ENCODE measurements at places on chromosomes 6 and 20.

GRCh38 chr6:14046476-14047068, 71.0 kb upstream of the CD83 start:
- peak; percentile 41 for DNase-seq

GRCh38 chr6:85081102-85081501, 316.7 kb upstream of the TBX18 start:
- no peak for DNase-seq

DNA sequence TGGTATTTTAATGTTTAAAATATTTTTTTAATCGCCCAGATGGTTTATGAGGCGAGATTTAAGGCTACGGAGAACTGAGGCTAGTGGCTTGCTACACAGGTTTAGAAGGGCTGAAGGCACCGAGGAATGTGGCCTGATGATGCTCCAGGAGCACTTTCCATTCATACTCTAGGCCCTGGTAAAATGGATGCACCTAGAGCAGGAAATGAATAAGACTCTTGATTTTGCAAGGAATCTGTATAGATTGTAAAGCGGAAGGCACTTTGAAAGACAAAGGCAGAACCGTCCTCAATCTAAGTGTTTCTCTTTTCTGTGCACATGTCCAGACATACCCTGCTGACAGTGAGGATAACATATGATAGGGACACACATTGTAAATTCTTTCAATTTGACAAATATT, 30.1 kb downstream of the POU3F2 start:
- no peak for DNase-seq

DNA sequence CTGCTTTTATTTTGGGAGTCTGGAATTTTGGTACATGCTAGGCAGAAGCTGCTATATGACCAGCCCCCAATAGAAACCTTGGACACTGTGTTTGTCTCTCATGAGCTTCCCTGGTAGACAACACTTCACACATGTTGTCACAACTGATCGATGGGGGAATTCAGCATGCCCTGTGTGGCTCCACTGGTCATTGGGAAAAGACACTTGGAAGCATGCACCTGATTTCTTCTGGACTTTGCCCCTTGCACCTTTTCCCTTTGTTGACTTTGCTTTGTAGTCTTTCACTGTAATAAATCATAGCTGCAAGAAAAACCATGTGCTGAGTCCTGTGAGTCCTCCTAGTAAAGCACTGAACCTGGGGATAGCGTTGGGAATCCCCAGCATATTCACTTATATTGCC, 7.9 kb upstream of the WFDC10A start:
- no peak for DNase-seq

DNA sequence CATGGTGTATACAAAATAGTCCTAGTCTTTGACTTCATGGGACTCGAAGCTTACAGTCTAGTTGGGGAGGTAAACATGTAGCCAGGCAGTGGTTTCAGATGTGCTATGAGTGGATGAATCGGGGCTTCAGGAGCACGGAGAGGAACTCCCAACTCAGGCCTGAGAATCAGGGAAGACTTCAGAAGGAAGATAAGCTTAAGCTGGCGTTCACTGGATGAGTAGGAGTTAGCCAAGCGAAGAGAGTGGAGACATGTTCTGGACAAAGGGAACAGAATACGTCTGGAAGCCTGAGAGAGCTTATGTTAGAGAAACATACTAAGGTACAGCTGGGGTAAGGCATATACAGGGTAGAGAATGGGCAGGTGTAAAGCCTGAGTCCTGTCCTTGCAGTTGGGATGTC, 8.8 kb downstream of the CARMIL1 start:
- DNase-seq = no peak

- peak; percentile 92 for DNase-seq
Measured at GRCh38 chr6:33276864-33277662, at the start of gene B3GALT4. Gene B3GALT4 (plus strand): TSS chr6:33277123. CDS start chr6:33277420, 297 bp downstream.

- DNase-seq = no peak
Measured at GRCh38 chr20:23639490-23639958, 1.8 kb upstream of the CST3 start.

GRCh38 chr6:1215023-1215422, 96.9 kb upstream of the FOXQ1 start:
- no peak for DNase-seq

DNA sequence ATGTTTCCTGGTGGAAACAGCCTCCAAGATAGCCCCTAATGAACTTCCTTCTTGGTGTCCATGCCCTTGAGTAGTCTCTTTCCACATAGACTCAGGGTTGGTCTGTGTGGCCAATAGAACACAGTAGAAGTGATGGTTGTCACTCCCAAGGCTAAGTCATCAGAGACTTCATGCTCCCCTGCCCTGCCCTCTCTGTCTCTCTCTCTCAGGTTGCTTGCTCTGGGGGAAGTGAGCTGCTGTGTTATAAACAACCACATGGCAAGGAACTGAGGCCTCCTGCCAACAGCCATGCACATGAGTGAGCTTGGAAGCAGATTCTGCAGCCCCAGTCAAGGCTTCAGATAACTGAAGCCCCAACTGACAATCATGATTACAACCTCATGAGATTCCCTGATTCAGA, 85.3 kb upstream of the SLC22A16 start:
- no peak for DNase-seq

DNA sequence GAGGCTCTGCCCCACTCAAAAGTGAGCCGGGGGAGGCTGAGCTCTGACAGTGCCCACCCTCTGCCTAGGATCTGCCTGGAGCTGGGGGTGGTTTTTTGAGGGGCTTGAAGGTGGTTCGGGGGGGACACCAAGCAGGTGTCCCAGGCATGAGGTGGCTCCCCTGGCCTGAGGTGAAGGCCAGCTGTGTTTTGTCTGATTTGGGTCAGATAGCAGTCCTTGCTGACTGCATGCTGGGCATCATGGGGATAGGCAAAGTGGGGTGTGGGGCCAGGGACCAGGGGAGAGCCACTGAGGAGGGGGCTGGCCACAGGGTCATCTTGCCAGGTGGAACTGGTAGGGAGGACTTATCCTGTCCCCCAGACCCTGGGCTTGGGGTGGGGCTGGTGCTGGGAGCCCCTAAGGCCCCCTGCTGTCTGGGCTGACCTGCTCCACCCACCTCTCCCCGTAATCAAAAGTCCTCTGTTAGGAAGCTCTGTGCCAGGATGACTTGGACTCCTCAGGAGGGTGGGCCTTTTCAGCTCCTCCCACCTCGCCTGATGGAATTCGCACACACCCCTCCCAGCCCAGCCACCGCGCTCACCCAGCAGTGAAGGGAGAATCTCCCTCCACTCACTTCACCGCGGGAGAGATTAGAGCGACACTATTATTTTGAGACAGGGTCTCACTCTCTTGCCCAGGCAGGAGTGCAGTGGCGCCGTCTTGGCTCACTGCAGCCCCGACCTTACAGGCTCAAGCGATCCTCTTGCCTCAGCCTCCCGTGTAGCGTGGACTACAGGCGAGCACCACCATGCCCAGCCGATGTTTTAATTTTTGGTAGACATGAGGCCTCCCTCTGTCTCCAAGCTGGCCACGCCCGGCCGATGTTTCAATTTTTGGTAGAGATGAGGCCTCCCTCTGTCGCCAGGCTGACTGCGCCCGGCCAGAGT, 1.5 kb upstream of the COL9A3 start:
- no peak for DNase-seq

DNA sequence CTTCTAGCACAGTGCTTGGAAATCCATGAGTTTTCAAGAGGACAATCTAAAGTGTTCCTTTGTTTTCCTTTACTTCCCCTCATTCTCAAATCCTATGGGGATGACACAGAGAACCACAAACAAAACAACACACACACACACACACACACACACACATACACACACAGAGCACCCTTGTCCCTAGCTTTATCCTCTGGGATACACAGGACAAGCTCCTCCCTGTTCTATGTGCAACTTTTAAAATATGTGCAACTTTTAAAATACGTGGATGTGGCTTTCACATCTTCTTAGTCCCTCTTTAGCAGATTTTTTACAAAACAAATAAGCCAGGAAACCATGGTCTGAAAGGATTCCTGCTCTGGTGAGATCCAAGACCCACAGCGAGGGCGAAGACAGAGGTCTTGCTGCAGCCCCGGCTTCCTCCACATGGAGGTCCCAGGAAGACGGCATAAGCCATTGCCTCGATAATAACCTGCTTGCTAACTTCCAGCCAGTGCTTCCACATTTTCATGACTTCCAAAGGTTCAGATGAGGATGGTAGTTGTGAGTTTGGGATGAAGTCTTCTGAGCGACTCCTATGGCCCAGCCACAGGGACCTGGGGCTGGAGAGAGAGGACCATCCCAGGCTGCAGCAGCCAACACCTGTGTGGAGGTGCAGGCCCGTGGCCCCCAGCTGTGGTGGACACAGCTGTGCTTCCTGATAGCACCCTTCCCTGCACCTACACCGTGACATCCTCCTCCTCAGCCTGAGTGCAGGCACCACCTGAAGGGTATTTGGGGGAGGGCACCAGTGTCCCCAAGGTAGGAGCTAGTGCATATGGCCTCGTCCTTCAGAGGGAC, 62.8 kb upstream of the CD93 start:
- DNase-seq = no peak

GRCh38 chr6:90025523-90026061, 131.3 kb downstream of the GJA10 start:
- no peak for DNase-seq

DNA sequence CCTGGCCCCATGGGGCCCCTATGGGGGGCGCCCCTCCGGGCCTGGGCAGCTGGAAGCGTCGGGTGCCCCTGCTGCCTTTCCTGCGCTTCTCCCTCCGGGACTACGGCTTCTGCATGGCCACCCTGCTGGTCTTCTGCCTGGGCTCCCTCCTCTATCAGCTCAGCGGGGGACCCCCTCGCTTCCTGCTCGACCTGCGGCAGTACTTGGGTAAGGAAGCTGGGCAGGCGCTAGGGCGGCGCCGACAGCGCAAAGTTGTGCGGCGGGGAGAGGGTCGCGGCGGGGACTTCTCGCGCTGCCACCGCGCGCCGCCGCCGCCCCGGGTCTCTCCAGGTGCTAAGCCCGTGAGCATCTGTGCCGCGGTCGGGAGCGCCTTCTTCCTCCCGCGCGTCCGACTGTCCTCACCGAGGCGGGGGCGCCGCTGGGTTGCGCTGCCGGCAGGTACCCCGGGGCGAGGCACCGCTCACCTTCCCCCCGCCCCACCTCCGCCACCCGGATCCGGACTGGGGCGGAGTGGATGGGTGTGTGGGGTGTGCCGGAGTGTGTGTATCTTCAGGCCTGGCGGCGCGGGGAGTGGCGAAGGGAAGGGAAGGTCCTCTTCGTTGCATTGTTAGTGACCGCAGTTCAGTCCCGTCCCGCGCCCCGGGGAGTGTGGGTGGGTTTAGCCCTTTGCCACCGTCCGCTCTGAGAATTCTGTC, 788 bp downstream of the UST start:
- DNase-seq = no peak

DNA sequence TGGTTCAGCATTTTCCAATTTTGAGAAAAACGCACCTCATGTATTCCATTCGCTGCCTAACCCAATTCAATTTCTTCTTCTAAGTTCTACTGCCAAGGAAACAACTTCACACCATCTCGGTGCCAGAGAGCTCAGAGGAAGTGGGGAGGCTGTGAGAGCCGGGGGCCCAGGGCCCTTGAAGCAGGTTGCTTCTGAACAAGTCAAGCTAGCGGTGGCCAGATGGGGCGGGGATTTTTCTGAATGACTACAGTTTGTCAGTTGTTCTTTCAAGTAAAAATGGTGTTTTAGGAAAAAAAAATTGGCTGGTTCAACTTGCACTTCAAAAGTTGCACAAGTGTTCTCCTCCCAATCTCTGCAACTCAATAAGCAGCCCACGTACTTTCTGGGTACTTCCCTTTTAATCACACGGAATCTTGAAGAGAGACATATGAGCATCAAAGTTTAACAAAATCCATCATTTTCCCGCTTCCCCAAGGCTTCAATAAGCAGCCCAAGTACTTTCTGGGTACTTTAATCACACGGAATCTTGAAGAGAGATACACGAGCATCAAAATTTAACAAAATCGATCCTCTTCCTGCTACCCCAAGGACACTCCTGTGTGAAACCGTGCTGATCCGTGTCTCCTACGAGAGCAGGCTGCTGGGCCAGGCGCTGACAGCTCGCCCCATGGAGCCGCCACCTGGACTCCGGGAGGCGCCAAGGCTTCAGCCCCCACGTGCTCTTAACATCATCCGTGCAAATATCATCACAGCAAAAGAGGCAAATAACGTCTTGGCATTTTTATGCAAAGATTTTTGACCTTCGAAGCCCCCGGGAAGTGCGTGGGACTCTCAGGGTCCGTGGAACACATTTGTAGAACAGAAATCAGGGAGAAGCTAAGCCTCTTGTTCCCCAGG, 186.7 kb upstream of the PDE10A start:
- DNase-seq = no peak

DNA sequence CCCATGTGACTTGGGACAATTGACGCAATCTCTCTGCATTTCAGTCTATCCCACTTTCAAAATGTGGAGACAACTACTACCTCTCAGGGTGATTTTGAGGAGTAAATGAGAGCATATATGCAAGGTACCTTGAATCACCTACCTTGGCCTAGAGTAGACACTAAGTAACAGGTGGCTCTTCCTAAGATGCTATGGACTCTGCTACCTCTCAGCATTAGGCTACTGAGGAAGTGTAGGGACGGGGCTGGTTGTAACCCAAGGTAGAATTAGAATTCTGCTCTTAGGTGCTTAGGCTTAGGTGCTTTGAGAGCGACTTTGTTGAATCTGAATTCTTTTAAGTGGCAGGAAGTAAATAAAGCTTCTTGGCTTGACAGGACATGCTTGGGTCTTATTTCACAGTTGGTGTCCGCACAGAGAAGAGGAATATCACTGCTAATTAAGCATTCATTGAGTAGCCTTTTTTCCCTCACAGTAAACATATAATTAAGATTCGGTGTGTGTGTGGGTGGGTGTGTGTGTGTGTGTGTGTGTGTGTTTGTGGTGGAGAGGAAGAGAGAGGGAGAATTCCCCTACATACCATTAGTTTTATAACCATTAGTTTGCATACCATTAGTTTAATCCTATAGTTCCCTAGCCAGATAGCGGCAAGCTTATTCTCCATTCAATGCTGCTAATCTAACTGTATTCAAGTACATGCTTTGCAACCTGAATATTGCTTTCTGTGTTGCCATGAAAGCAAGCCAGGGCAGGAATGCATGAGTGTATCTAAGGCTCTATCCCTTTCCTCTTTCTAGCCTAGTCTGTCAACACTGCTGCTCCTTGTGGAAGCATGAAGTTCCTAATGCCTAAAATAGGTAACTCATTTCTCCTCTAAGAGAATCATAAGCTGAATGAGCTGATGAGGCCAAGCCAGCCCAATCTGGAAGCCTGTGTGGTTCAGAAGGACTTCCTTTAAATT, 112.5 kb downstream of the IPCEF1 start:
- DNase-seq = no peak
